ENCODE measurements at places on chromosomes 16 and 17.

DNA sequence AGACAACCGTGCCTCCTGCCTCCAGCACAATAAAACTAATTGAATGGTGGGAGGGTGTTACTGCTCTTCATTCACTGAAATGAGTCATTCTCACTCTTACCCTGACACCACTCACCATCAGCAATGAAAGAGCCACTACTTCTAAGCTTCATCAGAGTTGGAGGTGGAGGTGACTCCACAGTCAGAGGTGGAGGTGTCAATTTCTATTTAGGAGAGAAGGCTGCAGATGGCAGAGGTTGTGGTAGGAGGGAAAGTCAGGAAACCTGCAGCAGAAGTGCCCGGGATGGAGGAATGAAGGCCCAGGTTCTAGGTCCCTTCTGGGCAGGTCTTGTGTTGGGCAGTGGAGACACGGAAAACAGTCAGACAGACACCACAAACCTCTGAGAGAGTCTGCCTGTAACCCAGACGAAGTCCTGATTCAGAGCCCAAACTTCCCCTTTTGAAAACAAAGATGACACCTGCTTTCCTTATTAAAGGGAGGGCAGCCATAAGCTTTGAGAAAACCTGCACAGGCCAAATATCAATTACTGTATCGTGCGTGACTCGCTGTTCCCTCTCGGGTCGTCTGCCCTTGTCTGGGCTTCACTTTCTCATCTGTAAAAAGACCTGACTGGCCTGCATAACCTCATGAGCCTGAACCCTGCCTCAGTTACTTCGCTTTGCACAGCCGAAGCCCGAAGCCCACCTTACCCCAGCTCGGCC lies 668 bp downstream of the ATPAF2 start:
- no peak for DNase-seq

GRCh38 chr17:73679476-73679875 lies 35.2 kb upstream of the SDK2 start:
- DNase-seq: no peak

DNA sequence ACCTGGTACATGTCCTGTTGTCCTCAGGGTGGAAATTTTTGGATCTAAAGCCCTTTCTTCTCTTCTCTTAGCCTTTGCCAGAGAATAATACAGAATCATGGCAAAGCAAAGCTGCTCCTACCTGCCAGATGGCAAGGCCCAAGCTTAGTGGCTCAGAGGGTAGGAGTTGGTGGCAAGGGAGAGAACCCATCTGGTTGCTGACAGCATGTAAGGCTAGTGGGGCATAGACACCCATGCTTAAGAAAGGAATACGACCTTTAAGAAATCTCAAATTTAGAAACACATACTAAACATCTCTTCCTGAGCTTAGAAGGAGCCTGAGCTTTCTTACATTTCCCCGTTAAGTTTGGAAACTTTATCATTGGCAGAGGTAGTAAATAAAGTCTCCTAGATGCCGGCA lies 395.0 kb upstream of the SOX9 start:
- no peak for DNase-seq

GRCh38 chr17:45436161-45436560 lies 3.5 kb upstream of the ARHGAP27 start:
- DNase-seq: no peak

DNA sequence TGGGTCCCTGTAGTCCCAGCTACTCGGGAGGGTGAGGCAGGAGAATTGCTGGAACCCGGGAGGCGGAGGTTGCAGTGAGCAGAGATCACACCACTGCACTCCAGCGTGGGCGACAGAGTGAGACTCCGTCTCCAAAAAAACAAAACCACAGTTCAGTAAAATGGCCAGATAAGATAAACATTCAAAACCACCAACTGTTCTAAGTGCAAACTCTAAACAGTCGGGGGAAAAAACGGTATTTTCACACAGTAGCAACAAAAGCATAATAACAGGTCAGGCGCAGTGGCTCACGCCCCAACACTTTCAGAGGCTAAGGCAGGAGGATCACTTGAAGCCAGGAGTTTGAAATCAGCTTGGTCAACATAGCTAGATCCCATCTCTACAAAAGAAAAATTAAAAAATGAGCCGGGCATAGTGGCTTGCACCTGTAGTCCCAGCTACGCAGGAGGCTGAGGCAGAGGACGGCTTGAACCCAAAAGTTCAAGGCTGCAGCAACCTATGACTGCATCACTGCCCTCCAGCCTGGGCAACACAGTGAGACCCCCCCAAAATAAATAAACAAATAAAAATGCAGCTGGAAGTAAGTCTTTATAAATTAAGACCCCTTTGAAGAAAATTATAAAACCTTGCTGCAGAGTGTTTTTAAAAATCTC lies 10.8 kb upstream of the HASPIN start:
- no peak for DNase-seq

- DNase-seq: no peak
Measured at GRCh38 chr16:24852281-24852721, 6.5 kb downstream of the SLC5A11 start.
